ENCODE measurements at places on chromosomes 11 and 22. TPM values are rescaled to one million over a fixed set of nuclear protein-coding genes. Genes with fewer than 3 reads are reported as not detected.

DDTL gene
- total RNA-seq: not detected

PLA2G6 gene
- 10.7 TPM for total RNA-seq

BCO2 gene
- 16.9 TPM for total RNA-seq

- H3K4me3 ChIP-seq: no peak overlapping the region
- no peak for DNase-seq
- peak overlapping the region; percentile 73 for H3K27ac ChIP-seq
Observed at GRCh38 chr11:14538926-14539554, 18.9 kb upstream of the PSMA1 start.

- peaks cover 6% of the 10 kb centered on the region for H3K36me3 ChIP-seq
- H3K27ac ChIP-seq: peak overlapping the region; percentile 86
- H3K27me3 ChIP-seq: no peaks in the 10 kb centered on the region
- peak; percentile 83 for DNase-seq
Observed at GRCh38 chr22:37892566-37893335, 13.3 kb upstream of the MICALL1 start.

SLC15A3 gene
- 43.9 TPM for total RNA-seq

DNA sequence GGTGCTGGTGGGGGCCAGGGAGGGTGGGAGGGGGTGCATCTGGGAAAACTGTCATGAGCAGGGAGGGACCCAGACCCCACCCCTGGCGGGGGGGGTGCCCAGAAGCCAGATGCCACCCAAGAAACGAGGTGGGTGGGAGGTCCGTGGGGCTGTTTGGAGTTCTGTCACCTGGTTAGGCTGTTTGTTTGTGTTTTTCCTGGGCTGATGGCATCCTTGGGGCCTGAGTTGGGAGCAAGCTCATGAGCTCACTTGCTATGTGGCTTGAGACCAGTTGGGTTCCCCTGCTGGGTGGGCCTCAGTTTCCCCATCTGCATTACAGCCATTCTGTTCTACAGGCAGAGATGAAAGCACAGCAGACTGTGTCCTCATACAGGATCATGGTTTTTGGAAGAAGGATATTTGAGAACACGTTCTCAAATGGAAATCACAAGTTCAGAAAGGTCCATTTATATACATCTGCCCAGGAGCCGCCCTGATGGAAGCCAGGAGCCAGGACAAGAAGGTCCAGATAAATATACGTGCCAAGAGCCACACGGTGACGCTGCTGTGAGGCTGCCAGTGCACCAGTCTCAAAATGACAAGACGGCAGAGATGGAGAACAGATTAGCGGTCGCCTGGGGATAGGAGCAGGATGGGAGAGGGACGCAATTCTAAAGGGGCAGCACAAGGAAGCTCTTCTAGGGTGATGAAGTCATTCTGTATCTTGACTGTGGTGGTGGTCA, 312.9 kb downstream of the MN1 start:
- no peak for DNase-seq
- no peaks in the 10 kb centered on the region for H3K4me1 ChIP-seq
- H3K27ac ChIP-seq: no peak overlapping the region
- H3K4me3 ChIP-seq: no peak overlapping the region

DNA sequence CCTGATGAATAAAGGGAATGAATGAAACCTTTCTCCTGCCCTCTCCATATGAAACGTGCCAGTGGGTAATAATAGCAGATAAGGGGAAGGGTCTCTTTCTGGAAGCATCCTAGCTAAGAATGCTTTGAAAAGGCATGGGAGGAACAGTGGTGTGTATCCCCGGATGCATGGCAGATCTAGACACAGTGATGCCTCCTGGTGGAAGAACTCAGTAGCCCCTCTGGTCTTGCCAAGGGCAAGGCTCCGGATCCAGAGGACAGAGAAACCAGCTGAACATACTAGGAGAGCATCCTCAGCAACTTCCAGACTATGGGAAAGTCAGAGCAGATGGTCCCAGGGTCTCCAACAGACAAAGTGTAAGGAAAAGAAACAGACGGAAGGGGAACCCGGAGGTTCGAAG, 6.4 kb downstream of the BAIAP2L2 start:
- no peak overlapping the region for H3K27ac ChIP-seq
- H3K36me3 ChIP-seq: no peaks in the 10 kb centered on the region
- no peak for DNase-seq
- H3K27me3 ChIP-seq: no peaks in the 10 kb centered on the region
- H3K4me3 ChIP-seq: no peak overlapping the region

DNA sequence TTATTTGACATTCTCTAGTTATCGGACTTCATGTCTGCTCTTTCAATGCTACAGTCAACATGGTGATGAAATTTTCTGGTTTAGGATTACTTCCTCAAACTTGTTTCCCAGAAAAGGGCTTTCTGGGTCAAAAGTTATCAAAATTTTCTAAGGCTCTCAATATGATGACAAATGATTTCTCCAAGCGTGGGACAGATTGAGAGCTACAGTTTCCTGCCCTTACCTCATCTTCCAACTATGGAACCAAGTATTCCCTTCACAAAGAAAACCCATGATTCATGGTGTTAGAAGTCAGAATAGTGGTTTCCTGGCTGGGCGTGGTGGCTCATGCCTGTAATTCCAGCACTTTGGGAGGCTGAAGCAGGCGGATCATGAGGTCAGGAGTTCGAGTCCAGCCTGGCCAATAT, 17.8 kb downstream of the MYO18B start:
- no peak overlapping the region for H3K4me3 ChIP-seq
- no peaks in the 10 kb centered on the region for H3K36me3 ChIP-seq
- no peak overlapping the region for H3K27ac ChIP-seq
- H3K4me1 ChIP-seq: no peaks in the 10 kb centered on the region
- no peaks in the 10 kb centered on the region for H3K27me3 ChIP-seq

CADM1 gene
- 25.2 TPM for total RNA-seq

DNA sequence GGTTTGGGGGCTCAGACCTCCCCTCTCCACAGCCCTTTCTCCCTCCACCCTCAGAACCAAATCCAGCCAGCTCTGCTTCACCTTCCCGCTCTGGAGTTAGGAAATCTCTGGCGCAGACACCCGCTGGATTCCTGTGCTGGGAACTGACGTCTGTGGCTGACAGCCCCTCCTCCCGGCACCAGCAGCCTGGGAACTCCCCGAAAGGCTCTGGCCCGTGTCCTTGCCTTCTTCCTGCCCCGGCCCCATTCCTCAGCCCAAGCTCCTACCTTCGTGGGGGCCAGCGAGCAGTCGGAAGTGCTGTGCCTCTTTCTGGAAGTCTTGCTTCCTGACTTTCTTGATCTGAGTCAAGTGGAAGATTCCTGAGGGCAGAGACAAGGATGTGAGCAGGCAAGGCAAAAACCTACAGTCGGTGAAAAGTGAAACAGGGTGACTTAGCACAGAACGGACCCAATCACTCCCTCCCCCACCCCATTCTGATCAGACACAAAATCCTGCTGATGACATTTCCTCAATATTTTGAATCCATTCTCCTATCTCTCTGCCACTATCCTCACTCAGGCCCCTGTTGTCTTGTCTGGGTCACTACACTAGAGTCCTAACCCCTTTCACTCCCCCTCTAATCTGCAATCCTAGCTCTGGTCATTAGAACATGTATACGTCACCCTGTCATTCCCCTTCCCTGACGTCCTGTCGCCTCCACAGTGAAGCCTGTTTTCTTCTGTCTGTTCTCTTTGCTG, 34.1 kb downstream of the CHRDL2 start:
- H3K27ac ChIP-seq: peak overlapping the region; percentile 83
- peaks cover 30% of the 10 kb centered on the region for H3K36me3 ChIP-seq
- DNase-seq: peak; percentile 97
- H3K27me3 ChIP-seq: no peaks in the 10 kb centered on the region

GRCh38 chr11:2838676-2839294, 46.8 kb downstream of the CDKN1C start:
- no peak overlapping the region for H3K27ac ChIP-seq
- no peak for DNase-seq
- no peaks in the 10 kb centered on the region for H3K36me3 ChIP-seq
- no peaks in the 10 kb centered on the region for H3K27me3 ChIP-seq

Data from sigmoid colon (tissue), 7 donors.